Right cardiac atrium (tissue), 5 donors: ENCODE measurements at places on chromosomes 1 and 21. TPM values are rescaled to one million over a fixed set of nuclear protein-coding genes. Genes with fewer than 3 reads are reported as not detected.

APOBEC4 gene
- not detected for polyA plus RNA-seq

RBBP4 gene
- 52.7 TPM for polyA plus RNA-seq

KCNN3 gene
- polyA plus RNA-seq = 1.2 TPM

HSD3B2 gene
- not detected for polyA plus RNA-seq

DNA sequence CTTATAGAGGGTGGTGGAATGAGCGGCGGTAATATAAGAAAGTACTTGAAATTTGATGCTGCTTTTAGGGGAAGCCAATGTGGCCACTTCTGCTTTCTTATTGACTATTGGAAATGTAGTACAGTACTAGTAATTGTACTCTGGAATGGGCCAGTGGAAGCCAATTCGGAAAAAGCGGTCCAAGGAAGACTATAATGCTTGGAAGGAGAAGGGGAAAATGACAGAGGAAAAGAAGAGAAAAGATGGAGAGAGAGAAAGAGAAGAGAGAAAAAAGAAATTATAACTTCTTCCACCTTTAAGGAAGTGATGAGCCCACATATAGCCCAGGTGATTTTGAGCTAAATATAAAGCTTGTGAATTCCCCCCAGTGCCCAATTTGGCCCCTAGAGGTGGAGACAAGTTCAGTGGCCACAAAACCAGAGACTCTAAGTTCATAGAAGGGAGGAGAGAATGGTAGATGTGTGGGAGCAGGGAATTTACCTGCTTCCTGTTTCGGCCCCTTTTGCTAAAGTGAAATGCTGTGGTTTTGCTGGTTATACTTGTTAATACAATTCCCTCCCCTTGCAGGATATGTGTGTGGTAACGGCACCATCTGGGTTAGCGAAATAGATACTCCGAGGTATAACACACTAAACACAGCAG lies 35.7 kb upstream of the DUSP10 start:
- DNase-seq = no peak

DNA sequence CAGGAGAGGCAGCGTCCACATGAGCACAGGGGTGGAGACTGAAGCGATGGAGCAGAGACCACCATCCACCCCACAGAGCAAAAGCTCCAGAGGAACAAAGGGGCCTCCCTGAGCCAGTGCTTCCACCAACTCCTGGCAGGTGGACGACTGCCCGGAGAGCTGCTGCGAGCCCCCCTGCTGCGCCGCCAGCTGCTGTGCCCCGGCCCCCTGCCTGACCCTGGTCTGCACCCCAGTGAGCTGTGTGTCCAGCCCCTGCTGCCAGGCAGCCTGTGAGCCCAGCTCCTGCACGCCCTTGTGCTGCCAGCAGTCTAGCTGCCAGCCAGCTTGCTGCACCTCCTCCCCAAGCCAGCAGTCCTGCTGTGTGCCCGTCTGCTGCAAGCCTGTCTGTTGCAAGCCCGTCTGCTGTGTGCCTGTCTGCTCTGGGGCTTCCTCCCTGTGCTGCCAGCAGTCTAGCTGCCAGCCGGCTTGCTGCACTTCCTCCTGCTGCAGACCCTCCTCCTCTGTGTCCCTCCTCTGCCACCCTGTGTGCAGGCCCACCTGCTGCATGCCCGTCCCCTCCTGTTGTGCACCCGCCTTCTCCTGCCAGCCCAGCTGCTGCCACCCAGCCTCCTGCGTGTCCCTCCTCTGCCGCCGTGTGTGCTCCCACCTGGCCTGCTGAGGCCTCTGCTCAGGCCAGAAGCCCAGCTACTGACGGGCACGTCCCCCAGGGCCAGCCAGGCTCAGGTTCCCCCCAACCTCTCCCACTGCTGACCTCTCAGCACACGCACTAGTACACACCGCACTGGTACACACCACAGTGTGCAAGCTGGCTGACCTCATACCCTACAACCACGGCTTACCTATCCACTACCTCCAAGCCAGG lies 5.4 kb downstream of the KRTAP10-12 start:
- no peak for DNase-seq

DNA sequence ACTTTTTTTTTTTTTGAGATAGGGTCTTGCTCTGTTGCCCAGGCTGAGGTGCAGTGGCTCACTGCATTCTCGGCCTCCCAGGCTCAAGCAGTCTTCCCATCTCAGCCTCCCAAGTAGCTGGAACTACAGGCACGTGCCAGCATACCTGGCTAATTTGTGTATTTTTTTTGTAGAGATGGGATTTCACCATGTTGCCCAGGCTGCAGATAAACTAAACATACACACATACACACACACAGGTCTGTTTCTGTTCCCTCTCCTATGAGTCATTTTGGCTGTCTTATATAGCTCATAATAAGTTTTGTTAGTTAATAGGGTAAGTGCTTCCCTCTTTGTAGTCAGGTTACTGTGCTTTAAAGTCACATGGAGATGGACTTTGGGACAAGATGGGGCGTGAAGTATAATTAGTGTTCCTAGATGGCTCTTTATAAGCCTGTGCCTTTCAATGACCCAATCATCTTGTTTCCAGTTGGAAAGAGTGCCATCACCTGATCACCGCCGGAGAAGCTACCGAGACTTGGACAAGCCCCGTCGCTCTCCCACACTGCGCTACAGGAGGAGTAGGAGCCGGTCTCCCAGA lies 9.1 kb downstream of the PRPF38A start:
- DNase-seq = no peak

- DNase-seq = peak; percentile 35
Measured at GRCh38 chr21:45485686-45486442, 56.4 kb downstream of the SLC19A1 start.

GRCh38 chr1:223315665-223316064 lies 48.3 kb downstream of the SUSD4 start:
- DNase-seq = no peak

- DNase-seq = peak; percentile 97
Measured at GRCh38 chr1:161177112-161177935, at the start of gene B4GALT3. B4GALT3 (minus strand) TSS chr1:161177507; CDS start chr1:161176060, 1,447 bp downstream.

DNA sequence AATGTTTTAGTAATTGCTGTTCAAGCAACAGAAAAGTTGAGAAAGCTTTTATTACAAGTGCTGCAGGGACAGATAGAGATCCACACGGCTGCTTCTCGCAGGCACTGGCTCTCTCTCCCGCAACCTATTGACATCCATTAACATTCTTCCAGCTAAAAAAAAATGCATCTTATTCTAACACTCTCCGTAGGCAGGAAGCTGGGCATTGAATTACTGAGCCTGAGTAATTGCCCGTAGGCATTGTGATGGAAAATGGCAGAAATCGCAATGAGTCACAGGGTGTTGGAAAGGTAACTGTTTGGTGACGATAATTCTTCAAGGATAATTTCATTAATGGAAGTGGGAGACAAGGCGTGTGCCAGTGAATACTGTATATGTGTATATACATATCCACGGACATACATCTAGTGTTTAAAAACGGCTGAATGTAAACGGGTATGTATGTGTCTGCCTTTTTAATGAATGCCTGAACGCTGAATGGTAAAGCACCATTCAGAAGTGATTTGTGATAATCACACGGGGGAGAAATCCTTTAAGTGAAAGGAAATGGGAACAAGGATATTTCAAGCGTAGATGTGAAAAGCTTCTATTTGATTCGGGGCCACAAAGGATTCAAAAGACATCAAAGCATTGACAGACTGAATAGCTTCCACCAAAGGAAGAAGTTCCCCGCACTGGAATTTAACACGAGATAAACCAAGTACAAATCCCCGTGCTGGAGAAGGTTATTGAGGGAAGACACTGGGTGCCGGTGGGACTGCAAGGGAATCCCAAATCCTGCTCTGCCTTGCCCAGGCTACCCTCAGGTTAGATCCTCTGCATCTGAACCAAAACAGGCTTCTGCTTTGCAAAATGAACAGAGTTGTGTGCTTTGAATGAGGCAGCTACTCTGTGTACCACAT lies 567.2 kb downstream of the NPHP4 start:
- no peak for DNase-seq

DNA sequence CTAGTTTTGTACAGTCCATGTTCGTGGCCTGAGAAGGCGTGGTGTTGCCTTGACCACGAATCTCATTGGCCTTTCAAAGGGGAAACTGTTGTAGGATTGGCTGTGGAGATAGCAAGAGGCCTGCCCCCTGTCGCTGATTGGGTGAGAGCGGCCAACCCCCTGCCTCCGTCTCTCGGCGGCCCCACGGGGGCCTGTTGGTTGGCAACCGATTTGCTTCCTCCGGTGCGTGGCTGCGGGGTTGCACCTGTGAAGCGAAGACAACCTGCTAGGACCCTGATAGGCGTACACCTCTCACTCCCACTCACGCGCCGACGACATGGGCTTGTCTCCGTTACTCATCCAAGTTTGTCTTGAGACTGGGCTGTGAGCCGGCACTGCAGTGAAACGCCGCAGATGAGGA lies at the start of gene UBE2U:
TSS of gene UBE2U (plus strand) at position 204 of the 400 bp plus-strand sequence. CDS start 428 bp downstream, outside the sequence.
- DNase-seq = no peak

- no peak for DNase-seq
Measured at GRCh38 chr1:50237056-50237455, 128.3 kb downstream of the ELAVL4 start.

DNA sequence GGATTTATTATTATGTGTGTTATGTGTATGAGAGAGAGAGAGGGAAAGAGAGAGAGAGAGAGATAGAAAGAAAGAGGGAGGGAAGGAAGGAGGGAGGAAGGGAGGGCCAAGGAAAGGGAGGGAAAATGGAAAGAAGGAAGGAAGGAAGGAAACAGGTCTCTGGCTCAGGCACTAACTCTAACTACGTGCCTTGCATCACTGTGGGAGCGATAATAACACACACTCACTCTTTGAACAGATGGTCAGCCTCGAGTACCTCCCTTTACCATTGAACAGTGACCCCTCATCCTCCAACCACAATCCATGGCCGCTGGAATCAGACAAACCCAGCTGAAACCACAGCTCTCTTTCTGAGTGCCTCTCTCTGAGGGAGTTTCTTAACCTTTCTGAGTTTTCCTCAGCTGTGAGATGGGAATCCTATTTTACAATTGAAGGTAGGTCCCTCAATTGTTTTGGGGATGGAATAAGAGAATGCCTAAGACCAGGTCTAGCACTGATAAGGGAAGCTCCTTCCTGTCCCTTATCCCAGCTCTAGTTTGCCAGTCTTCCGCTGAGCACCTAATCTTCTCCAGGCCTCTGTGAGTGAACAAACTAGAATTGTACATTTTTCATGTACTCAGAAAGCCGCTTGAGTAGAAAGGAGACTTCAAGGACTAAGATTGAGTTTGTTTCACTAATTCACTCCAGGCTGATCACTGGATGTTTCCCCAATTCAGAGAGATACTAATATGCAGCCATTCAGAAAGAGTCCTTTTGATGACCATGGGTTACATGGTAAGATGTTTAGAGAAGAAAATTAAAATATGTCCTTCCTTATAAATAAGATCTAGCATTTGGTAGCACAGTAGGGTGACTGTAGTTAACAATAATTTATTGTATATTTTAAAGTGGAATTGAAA lies 62.8 kb downstream of the IRF2BP2 start:
- DNase-seq = no peak

GRCh38 chr1:100542285-100542684 lies 4.3 kb downstream of the GPR88 start:
- DNase-seq = no peak

- no peak for DNase-seq
Measured at GRCh38 chr1:50750021-50750619, 209.9 kb downstream of the FAF1 start.
